ENCODE measurements at places on chromosomes 5 and 9.

DNA sequence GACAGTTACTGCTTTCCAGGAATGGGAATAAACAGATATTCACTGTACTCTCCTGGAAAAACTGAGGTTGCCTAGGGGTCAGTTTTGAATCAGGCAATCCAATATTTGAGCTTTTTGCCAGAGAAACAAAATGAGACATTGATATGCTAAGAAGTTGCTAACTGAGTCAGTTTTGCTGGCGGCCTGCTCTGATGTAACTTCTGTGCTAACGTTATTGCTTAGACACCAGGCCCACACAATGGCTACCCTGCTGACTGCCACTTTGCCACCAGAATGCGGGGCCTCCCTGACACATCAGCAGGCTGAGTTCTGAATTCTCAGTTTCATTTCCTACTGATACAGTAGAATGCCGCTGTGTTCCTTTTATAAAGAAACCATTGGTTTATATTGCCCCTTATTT lies 18.2 kb upstream of the ZNF618 start:
- no peak for DNase-seq

DNA sequence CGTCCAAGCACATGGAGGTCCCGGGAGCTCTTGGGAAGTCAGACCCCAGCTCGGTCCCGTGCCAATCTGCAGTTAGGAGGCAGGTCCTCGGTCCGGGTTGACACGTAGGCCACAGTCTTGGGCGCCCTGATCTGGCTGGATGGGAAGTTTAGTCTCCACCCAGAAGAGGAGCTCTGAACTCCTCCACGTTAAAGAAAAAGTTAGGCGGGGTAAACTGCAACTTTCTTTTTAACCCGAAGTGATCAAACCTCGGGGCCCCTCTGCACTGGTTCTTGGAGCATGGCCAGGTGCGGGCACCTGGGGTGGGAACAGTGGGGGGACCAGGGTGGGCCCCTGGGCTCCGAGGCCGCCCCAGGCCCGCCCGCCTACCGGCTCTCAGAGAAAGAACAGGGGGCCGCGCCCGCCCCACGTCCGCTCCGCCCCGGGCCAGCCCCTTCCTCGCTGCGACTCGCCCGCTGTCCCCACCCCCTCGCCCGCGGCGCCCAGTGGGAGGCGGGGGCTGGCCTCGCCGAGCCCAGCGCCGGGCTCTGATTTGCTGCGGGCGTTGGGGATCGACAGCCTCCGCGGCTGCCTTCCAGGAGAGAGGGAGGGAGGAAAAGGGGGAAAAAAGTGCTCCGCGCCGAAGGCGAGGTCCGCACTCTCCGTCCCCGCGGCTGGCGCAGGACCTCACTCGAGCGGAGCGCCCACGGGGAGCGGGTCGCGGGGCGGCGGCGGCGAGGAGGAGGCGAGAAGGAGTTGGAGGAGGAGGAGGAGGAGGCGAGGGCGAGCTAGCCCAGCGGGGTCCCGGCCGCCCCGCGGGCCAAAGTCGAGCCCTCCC lies at the start of gene COL5A1:
COL5A1 (plus strand) TSS at position 631 of the 817 bp plus-strand sequence. CDS start 385 bp downstream, outside the sequence.
- DNase-seq = peak; percentile 9

DNA sequence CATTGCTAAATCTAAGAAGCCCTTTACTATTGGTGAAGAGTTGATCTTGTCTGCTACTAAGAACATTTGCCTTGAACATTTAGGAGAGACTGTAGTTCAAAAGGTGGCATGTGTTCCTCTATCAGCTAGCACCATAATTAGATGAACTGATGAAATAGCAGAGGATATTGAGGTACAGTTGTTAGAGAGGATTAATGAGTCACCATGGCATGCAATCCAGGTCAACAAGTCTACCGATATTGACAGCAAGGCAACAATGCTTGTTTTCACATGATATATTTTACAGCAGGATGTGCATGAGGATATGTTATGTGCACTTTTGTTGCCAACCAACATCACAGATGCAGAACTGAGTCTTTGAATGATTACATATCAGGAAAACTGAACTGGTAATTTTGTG lies 134.3 kb upstream of the CDH9 start:
- DNase-seq = no peak

GRCh38 chr9:2299156-2299842 lies 284.2 kb downstream of the SMARCA2 start:
- DNase-seq = no peak

DNA sequence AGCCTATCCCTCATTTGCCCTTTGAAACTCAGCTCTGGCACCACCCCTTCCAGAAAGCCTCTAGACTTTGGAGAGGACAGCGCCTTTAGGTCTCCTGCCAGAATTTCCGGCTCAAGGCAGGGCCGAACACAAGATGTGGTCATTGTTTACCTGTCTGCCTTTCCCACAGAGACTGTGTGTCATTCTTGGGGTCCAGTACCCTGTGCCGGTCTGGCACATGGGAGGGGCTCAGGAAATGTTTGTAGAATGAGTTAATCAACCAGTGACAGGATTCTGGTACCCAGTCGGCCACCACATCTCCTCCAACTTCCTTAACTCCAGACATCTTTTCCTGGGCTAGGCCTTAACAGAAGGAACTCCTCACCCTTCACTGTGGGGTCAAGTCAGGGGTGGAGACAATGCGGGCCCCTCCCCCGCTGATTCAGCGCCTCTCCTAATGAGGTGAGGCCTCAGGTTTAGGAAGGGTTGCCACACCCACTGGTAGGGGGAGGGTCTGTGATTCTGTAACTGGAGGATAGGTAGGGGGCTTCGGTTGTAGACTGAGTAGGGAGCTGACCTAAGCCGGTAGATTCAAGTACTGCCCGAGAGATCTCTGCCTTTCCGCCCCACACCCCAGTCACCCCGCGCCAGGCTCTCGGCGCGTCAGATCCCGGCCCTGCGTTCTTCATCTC lies 29.3 kb downstream of the PCDH1 start:
- DNase-seq = peak; percentile 13

DNA sequence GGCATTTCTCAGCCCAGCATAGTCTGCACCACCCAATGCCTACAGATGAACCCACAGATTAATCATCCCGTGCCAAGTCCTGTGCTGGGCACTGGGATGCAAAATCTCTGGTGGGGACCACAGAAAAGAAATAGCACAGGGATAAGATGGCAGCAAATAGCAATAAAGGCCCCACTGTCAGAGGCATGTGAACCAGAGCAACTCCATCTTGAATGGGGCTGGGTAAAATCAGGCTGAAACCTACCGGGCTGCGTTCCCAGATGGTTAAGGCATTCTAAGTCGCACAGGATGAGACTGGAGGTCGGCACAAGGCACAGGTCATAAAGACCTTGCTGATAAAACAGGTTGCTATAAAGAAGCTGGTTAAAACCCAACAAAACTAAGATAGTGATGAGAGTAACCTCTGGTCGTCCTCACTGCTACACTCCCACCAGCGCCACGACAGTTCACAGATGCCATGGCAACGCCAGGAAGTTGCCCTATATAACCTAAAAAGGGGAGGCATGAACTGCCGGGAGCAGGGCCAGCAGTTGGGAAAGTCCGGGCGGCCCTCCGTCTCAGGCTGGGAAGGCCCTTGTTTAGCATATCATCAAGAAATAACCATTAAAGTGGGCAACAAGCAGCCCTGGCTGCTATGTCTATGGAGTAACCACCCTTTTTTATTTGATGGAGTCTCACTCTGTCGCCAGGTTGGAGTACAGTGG lies 65.2 kb downstream of the C9orf50 start:
- DNase-seq = no peak

GRCh38 chr9:132755096-132755495 lies 84.8 kb downstream of the GTF3C4 start:
- no peak for DNase-seq

GRCh38 chr5:171709930-171710329 lies 75.7 kb upstream of the SMIM23 start:
- no peak for DNase-seq

DNA sequence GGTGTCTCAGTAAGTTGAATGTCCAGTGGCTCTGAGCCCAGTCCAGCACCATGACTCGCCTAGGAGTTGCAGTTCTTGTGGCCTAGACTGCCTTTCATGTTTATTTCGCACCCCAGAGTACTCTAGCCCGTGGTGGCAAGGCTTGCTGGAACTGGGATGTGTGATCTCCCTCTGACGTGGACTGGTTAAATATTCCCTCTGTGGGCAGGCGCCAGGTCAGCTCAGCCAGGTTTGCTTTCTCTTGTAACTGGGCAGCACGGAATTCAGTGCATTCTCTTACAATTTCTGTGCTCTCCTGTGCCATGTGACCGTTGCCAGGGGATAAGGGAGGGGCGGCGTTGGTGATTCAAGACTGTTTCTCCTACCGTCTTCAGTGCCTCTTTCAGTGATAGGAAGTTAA lies 270.8 kb downstream of the KDM4C start:
- no peak for DNase-seq

- DNase-seq = no peak
Observed at GRCh38 chr5:169367861-169368260, 66.9 kb upstream of the SLIT3 start.

DNA sequence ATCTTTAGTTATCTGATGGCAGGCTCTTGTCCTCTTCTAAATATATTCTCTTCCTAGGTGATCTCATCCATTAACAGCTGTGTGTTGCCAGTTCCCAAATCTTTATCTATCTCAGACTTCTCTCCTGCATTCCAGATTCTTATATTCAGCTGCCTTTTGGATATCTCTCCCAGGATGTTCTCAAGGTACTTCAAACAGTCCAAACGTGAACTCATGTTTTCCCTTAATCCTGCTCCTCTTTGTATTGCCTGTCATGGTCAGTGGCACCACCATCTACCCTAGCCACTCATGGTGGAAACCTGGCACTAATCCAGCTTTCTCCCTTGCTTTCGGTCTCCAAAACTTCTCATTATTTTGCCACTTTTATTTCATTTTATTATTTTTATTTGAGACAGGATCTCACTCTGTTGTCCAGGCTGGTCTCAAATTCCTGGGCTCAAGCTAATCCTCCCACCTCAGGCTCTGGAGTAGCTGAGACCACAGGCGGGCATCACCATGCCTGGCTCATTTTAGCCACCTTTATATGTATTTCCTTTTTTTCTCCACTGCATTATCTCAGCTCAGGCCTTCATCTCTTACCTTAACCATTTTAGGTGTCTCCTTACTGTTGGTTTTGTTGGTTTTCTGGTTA lies 3.8 kb downstream of the ZFYVE16 start:
- DNase-seq = no peak

- DNase-seq = no peak
Observed at GRCh38 chr9:126564716-126565115, 49.0 kb upstream of the LMX1B start.

GRCh38 chr9:99027443-99027842 lies 77.5 kb upstream of the TGFBR1 start:
- DNase-seq = no peak

- DNase-seq = no peak
Observed at GRCh38 chr5:161286066-161286655, 260.4 kb downstream of the GABRB2 start.

GRCh38 chr5:1515311-1515920 lies 8.3 kb downstream of the LPCAT1 start:
- no peak for DNase-seq

- DNase-seq = no peak
Observed at GRCh38 chr5:124131466-124131865, 615.0 kb downstream of the ZNF608 start.
